ENCODE measurements at places on chromosomes 11 and 22.

- no peak for DNase-seq
Observed at GRCh38 chr11:21289686-21290085, 620.3 kb downstream of the NELL1 start.

DNA sequence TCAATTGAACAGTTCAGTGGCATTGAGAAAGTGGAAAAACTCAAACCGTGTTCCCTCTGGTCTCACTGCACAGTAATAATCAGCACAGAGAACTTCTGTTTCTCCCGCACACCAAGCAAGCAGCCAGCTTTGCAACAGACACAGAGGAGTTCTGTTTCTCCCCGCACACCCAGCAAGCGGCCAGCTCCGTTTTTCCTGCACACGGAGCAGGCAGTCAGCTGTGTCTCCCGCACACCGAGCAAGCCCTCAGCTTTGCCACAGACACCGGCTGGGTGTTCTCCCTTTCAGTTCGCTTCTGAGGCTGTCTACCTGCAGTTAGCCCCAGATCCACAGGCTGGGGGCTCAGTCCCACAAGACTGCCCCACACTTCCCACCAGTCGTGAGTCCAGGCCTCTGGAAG lies 9.9 kb upstream of the TALDO1 start:
- DNase-seq: no peak

DNA sequence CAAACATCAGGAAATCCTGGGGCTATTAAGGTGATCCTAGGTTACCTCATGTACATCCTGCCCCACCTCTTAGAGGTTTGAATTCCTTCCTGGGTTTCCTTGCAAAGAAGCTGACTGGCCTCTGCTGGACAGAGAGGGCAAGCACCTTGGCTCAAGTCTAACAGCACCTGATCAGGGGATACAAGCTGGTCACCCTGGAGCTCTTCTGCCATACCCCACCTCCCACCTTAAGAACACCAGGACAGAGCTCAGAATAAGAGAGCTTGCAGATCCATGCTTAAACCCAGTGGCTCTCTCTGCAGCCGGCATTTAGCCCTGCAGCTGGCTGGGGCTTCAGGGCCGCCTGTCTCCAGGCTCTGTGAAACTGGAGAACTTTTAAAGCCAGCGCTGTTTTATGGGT lies 386.6 kb upstream of the NARS2 start:
- DNase-seq: no peak

- DNase-seq: no peak
Observed at GRCh38 chr11:2837096-2837601, 48.4 kb downstream of the CDKN1C start.

GRCh38 chr11:11977206-11977938 lies 31.1 kb downstream of the DKK3 start:
- DNase-seq: no peak

- DNase-seq: no peak
Observed at GRCh38 chr11:70174547-70175235, 28.4 kb upstream of the FADD start.

DNA sequence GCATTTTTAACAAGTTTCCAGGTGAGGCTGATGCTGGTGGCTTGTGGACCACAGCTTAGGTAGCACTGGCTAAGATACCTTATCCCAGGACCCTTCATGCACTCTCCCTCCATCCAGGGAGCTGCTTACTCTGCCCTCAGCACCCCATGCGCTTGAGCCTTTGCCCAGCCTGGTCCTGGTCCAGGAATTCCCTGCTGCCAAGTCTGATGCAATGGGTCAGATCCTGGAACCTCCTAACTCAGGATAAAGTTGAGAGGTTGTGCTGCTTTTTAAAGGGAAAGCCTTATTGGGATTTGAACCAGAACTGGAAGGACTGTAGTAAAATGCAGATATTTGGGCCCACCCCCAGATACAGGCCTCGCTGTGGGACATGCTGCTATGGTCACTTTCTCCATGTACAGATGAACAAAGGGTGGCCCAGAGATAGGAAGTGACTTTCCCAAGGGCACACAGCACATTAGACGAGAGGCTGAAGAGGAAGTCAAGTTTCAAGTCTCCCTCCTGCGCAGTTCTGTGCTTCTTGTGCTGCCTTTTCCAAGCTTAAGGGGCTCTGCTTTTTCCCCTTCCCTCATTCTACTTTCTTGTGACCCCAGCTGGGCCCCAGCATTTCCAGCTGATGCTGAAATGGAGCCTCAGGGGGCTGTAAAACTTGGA lies 824 bp upstream of the LGALS12 start:
- no peak for DNase-seq

- DNase-seq: no peak
Observed at GRCh38 chr11:45895553-45896259, 10.3 kb downstream of the MAPK8IP1 start.

DNA sequence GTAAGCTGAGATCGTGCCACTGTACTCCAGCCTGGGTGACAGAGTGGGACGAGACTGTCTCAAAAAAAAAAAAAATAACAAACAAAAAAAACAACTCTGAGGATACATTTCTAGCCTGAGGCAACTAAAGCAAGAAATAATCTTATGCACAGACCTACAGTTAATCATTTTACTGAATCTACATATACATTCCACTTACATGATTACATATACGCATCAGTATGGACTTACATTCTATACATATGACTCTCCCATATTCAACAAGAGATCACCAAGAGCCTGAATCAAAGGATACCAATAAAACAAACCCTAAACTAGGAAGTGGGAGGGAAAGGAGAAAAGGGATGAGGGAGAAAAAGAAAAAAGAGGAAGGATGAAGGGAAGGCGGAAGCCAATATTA lies 1.1 kb downstream of the ALG8 start:
- DNase-seq: no peak

GRCh38 chr11:72048766-72049460 lies 31.4 kb downstream of the NUMA1 start:
- no peak for DNase-seq

- peak; percentile 84 for DNase-seq
Observed at GRCh38 chr22:43186272-43187170, at the start of gene TTLL12. TSS of gene TTLL12 (minus strand) at chr22:43187134. CDS start at chr22:43187069, 65 bp downstream.

DNA sequence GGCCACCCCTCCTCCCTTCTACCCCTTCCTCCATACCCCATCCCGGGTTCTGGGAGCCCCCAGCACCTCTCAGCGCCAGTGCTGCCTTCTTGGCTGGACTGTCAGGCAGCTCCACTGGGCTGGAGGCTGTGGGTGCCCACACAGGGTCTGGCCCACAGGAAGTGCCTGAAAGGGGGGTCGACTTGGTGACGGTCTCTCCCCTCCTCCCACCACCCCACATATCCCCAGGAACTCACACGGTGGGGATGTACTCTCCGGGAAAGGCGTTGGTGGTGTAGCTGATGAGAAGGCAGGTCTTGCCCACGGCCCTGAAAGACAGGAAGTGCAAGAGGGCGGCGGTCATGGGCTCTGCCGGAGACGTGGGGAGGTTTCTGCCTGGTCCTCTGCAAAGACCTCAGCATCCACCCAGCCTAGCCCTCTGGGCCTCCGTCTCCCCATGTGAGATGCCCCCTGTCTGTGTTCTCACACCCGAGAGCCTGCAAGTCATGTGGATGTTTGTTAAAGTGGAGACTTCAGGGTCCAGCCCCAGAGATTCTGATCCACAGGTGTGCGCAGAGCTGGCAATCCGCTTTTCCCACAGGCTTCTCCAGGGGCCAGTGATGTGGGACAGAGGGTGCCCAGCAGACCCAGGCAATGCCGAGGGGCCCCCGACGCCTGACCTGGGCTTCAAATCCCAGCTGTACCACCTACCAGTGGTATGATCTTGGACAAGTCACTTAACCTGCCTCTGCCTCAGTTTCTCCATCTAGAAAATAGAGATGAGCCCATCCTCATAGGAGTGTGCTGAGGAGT lies 2.5 kb downstream of the RAC2 start:
- DNase-seq: no peak

GRCh38 chr11:61327669-61328071 lies 5.2 kb downstream of the DDB1 start:
- no peak for DNase-seq

DNA sequence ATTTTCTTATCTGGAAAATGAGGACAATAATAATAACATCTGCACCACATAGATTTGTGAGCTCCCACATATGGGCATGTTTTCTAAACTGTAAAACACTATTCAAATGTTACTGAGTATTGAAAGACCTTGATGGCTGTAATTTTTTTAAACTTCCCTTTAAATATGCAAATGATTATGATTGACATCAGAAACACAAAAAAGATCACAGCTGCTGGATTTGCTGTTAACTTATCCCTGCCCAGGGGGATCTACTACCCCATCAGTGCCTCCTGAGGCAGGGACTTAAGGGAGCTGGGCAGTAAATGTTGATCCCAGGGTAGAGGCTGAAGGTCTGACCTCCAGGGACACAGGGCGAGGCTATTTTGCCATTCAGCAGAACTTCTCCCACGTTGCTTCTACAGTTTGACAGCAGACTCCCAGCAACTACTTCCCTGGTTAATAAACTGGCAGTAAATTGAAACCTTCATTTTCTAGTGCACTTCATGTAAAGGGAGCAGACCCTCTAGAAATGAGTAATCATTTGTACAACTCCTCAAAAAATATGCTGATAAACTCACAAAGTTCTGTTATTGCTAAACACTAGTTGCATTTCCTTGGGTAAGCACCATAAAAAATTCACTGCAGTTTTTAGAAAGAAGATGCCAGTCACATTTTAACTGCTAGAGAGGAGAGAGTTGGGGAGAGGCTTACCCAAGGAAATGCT lies 20.3 kb downstream of the TMPRSS5 start:
- DNase-seq: no peak

GRCh38 chr11:60307507-60308195 lies 19.4 kb upstream of the MS4A6E start:
- no peak for DNase-seq

- DNase-seq: no peak
Observed at GRCh38 chr11:106012744-106013143, 9.3 kb downstream of the MSANTD4 start.

- no peak for DNase-seq
Observed at GRCh38 chr11:28491431-28491830, 383.2 kb downstream of the METTL15 start.

Data from GM12891 (cell line).